CD4-positive, alpha-beta T cell treated with Interleukin-6 for 4 hours (primary cell): ENCODE measurements at places on chromosomes 1 and 21.
A peak's percentile ranks its signal among the peaks of the same experiment; 100 is the strongest.

- peak; percentile 68 for DNase-seq
Measured at GRCh38 chr1:2543543-2544092, 12.6 kb upstream of the TNFRSF14 start.

DNA sequence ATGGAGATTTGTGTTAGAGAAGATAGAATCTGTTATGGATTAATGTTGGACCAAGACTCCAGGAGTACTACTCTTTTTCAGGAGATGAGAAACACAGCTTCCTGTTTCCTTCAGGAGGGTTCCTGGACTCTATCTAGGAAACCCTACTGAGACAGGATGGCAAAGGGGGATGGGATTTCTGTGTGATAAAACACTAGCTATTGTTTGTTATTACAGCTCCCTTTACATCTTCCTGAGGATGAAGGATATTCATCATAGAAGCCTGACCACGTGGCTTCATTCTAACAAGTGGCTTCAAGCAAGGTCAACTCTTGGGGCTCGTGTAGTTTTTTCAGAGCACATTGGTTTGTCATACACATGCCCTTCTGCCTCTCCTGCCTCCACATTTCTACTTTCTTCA, 33.3 kb downstream of the RGL1 start:
- DNase-seq, result no peak

DNA sequence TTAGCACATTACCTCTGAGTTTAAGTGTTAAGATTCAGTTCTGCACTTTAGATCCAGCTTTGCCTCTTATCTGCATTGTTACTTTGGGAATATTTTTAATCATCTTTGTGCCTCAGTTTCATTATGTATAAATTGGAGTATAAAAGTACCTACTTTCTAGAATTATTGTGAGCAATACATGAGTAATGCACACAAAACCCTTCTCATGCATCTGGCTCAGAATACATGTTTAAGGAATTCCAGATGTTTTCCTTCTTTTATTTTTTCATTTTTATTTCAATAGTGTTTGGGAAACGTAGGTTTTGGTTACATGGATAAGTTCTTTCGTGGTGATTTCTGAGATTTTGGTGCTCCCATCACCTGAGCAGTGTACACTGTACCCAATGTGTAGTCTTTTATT, 14.2 kb downstream of the C8A start:
- DNase-seq, result no peak

- DNase-seq, result peak; percentile 49
Measured at GRCh38 chr1:156677616-156678596, 699 bp upstream of the NES start.

DNA sequence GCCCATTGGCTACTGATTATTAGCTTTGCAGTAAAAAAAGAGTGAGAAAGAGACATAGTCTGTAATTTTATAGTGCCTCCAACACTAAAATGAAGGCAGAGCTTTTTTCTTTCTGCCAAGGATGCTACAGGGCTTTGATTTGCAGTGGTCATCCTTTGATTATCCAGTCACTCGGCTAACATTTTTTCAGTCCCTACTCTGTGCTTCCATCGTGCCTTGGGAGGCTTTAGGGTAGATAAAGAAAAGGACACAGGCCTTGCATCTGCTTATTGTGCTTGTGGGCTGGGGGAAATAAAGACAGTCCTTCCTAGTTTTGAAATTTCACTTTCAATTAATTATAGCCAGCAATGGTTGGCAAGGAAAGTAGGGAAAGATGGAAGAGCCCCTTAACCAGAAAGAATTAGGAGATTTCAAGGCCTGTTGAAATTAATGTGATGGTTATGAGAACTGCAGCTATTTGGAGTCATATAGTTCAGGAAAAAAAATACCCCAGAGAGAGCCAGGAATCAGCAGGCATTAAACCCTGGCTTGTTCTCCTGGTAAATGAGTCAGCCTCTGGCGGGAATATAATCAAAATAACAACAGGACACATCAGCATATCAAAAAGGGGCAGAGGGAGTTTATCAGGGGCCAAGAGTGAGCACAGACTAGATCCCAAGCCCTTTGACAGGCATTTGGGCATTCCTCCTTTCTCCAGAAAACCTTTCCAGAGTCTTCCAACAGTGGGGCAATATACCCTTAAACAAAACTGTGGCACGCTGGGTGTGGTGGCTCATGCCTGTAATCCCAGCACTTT, 27.4 kb downstream of the CACHD1 start:
- no peak for DNase-seq

GRCh38 chr1:58773406-58773840, 10.4 kb downstream of the JUN start:
- peak; percentile 37 for DNase-seq

DNA sequence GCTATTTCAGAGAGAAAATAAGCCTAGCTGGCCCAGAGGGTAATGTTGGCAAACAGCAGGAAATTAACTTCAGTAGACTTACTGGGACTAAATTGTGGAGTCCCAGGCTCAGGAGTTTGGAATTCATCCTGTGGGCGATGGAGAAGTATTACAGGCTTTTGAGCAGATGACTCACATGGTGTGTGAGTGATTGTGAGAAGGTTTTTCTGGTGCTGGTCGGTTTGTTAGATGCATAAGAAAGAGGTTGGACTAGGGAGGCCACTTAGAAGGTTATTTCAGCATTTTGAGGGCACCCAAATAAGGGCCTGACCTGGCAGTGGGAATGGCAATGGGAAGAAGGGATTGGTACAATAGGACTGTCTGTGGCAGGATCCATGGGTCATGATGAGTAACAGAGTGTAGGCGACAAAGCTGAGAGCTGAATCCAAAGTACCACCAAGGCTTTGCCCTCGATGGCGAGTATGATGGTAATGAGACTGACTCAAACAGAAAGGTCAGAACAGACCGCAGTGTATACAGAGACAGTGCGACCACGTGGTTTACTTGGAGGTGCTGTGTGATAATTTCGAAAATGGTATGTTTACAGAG, 69.2 kb upstream of the KIF26B start:
- no peak for DNase-seq

GRCh38 chr1:30839827-30840359, 68.7 kb downstream of the SDC3 start:
- DNase-seq, result no peak

- no peak for DNase-seq
Measured at GRCh38 chr1:181784039-181784683, 277.4 kb downstream of the ZNF648 start.

DNA sequence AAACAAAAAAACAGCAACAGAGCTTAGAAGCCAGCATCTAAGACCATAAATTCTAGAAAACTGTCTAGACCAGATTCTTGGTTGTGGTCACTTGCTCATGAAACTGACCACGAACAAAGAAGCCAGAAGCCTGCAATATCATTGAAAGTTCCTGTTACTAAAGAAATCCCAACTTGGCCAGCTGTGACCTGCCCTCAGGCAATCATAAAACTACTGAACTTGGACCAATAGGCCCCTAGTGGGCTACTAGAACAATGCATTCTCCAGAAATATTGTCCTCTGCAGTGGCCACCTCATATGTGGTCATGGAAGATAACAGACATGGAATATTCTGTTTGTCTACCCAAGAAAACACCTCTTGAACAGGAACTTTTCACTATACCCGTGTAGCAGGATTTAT, 87.7 kb downstream of the SPATA17 start:
- DNase-seq, result no peak

DNA sequence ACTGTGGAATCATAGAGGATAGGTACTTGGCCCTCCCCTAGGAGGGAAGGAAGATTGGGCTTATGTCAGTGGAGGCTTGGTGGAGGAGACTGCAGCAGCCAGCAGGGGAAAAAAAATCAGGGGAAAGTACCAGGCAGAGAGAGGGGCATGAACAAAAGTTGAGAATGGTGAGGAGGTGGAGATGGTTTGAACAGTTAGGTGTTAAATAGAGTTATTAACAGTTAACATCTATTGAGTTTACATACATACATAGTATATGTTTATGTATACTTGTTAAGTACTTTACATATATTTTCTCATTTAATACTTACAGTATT, 136.5 kb upstream of the HNRNPU start:
- DNase-seq, result no peak

GRCh38 chr21:38897532-38898421, 92.0 kb downstream of the ETS2 start:
- DNase-seq, result no peak

DNA sequence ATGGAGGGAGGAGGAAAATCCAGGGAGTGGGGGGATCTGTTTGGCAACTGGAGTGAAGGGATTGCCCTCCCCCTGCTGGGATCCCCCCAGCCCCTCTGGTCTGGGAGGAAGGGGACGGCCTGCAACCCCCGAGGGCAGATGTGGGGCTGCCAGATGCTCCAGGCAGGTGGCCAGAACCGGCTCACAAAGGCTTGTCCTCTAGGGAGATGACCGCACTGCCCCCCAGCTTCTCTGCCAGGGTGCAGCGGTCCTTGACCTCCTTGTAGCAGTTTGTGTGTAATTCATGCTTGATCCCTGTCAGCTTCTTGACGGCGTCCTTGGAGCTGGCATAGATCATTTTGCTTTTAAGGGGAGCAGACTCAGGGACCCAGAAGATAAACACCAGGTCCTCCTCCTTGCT, 69.2 kb downstream of the ROR1 start:
- no peak for DNase-seq

GRCh38 chr1:22141554-22142314, 1.2 kb downstream of the WNT4 start:
- no peak for DNase-seq

DNA sequence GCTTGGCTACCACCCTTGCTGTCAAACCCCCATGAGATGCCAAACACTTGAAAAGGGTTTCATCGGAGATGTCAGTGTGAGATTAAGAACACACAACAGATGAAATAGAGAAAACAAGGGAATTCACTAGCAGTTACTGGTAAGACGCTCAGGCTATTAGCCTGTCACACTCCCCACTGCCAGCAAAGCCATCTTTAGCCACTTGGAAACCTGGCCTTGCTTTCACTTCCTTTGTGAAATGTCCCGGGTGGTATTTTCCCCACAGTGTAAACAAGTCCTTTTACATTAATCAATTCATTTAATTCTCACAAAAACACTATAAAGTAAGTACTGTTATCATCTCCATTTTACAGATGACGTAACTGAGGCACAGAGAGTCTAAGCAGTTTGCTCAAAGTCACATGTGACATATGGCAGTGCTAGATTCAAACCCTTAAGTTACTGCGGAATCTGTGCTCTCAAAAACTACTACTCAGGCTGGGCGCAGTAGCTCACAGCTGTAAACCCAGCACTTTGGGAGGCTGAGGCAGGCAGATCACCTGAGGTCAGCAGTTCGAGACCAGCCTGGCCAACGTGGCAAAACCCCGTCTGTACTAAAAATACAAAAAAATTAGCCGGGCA, 32.7 kb upstream of the KHDRBS1 start:
- DNase-seq, result no peak

DNA sequence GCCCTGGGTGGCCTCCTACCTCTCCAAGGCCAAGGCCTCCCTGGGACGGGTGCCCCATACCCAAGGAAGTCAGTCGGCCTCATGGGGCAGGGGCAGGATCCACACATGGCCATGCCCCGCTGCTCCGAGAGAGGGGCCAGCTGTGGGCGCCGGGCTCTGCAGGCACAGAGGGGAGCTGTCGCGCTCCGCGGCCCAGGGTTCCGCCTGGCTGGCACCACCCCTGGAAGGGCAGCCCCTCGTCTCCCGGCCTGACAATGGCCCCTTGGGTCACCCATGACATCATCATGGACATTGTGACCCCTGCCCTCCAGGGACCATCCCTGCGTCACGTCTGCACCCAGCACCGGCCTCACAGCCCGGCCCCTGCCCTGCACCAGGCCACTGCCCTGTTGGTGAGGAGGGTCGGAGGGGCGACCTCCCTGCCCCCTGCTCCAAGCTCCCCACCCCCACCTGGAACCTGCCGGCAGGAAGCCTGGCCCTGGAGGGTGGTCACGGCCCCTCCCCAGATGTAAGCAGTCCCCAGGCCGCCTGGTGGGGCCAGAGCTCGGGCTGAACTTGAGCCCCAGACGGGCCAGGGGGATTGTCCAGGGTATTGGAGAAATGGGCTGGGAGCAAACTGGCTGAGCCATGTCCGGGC, 5.8 kb downstream of the TTLL10 start:
- no peak for DNase-seq

GRCh38 chr21:29176471-29177120, 46.2 kb downstream of the MAP3K7CL start:
- DNase-seq, result no peak

GRCh38 chr1:119298687-119299303, 69.8 kb upstream of the HAO2 start:
- DNase-seq, result peak; percentile 3

DNA sequence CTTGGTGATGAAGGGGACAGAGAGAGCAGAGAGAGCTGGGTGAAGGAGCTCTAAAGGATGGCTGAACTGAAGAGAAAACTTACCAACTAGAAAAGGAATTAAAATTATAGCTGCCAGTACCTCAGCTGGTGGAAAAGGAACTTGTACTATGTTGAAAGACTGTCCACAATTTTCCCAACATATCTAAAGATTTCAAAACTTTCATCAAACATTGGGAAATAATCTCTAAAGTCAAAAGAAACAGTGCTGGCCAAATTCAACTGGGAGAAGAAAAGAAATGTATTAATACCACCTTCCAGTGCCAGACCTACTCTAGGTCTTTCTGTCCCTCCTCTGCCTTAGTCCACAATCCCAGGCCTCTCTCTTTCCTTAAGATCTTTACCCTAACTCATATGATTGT, 6.1 kb downstream of the SMG5 start:
- DNase-seq, result no peak
